ENCODE measurements at places on chromosomes 11 and 22. TPM values are rescaled to one million over a fixed set of nuclear protein-coding genes. Genes with fewer than 3 reads are reported as not detected.

DNA sequence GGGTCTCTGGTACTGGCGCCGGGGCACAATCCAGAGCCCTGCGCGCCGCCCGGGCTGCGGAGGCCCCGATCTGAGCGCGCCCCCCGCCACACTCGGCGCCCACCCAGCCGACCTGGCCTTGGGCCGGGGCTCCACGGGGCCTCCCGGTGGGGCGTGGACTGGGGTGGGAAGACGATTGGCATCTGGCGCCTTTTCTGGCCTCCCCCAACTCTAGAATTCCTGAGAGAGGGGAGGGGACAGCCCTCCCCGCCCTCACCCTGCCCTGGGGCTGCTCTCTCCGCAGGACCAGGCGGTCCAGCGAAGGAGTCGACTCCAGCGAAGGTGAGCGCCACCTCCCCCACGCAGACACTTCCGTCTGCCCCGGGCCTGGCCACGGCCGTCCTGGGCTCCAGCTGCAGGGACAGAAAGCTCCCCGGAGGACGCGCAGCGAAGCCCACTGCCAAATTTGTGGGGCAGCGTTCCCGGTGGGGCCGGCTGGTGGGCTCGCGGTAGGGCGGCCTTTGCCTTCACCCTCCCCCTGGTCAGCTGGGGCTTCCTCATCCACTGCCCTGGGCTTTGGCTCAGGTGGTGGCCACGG lies 593 bp downstream of the SSH3 start:
- no peak for DNase-seq

GRCh38 chr11:34576331-34576730 lies 44.6 kb upstream of the EHF start:
- no peak for DNase-seq

DNA sequence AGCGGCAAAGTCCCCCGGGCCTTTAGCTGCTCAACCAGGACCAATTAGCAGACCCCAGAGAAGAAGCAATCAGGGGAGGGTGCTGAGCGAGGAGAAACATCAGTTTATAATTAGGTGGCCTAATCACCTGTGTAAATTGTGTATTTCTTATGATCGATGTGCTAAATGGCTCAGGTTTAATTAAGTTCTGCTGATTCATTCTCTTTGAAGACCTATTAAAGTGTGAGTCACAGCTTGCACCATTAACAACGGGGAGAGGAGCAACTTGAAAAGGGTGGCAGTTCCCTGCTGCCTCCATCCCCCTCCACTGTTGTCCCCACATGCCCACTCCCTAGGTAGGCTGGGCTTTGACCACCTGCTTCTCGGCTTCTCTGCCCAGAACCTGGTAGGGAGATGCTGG lies 10.7 kb downstream of the ISX start:
- DNase-seq: no peak

DNA sequence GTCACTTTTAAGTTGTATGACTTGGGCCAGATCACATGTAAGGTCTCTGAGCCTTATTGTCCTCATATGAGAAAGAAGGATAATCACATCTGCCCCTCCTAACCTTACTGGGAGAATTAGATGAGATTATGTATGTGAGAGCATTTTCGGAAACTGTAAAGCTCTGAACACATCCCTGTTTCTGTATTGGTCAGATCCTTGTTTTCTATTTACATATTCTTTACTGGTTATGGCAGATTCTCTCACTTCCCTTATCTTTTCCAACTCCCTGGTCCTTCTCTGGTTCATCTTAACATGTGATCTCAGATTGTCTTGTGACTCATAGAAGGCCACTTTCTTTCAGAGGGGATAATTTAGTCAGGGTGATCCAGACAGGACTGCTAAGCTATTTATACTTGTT lies 41.8 kb downstream of the CCDC81 start:
- no peak for DNase-seq

KCNJ1 gene
- total RNA-seq: not detected

DNA sequence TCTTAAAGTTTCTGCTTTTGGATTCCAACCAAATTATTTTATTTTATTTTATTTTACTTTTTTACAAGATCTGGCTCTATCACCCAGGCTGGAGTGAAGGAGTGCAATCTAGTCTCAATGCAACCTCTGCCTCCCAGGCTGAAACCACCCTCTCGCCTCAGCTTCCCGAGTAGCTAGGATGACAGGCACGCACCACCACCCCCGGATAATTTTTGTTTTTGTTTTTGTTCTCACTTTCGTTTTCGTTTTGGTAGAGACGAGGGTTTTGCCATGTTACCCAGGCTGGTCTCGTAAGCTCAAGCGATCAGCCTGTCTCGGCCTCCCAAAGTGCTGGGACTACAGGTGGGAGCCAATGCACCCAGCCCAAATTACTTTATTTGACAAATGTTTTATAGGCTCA lies 219.8 kb downstream of the ETS1 start:
- no peak for DNase-seq

GRCh38 chr11:47538741-47539565 lies 14.0 kb downstream of the CELF1 start:
- peak; percentile 76 for DNase-seq

GRCh38 chr11:125874556-125875124 lies 12.8 kb upstream of the HYLS1 start:
- DNase-seq: peak; percentile 13

DNA sequence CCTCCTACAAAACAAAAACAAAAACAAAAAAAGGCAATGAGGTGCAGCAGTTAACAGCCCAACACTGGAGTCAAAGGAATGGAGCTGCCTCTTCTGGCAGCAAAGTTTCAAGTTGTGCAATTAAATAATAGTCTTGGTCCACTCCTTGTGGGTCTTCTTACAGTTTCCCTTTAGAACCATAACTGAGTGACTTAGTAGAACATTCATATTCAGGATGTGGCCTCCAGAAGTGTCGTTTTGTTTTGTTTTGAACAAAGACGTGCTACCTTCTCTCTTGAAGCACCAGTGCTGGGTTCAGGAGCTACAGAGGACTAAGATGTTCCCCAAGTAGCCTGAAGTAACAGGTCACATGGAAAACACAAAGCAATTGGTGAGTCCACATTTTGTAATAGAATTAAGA lies 2.0 kb upstream of the JAML start:
- DNase-seq: no peak

DNA sequence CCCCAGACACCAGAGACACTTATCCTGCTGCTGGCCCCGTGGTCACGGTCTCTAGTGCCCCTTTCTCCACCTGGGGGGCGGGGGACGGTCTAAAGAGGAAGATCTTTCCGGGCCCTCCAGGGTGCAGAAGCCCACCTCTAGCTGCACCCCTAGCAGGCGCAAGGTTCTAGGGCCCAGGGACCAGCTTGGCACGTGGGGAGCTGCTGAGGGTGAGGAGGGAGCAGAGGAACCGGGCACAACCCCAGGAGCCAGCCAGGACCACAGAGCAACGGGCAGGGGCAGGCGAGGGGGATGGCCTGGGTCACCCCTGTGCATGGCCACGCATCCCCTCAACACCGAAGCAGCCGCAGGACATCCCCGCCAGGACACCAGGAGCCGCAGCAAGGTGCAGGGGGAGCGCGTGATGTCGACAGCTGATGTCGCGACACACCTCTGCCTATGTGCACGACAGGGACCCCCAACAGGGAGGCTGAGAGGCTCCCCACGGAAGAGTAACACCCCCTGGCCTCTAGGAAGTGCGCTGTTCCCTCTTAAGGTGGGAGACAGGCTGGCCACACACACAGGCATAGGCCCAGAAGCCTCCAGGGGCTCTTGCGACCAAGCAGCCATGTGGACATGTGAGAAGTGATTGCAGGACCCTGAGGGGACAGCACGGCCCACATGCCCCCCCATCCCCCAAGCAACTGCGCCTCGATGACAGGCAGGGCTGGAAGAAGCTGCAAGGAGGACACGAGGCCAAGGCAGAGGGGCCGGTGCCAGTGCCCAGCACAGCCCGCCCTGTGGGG lies 5.1 kb downstream of the LRFN4 start:
- DNase-seq: no peak

UBQLN3 gene
- not detected for total RNA-seq

CCDC87 gene
- 0.14 TPM for total RNA-seq

- no peak for DNase-seq
Observed at GRCh38 chr11:43925063-43925931, 17.1 kb upstream of the C11orf96 start.

DNA sequence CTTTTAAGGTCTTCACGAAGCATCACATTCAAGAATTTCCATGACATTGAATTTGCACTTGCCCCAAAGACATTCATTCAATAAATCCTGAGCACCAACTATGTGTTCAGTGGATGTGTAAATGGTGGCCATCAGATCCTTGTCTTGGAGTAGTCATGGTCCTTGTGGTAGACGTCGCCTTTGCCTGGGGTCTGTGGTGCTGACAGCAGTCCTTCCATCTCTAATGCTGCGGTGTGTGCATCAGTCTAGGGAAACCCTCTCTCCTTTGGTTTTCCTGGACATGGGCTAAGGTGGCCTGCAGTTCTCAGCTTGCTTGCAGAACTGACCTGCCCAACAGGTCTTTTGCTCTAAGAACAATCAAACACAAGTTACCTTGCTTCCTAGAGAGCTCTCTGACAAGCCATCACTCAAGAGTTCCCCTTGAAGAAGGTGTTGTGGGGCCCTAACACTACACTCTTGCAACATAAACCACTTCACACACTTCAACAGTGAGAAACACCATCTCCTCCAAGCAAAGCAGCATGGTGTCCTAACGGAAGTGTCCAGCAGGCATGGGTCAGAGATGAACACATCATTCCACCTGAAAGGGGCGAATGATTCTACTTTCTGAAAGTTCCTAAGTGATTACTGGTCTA lies 72.1 kb downstream of the BUD13 start:
- no peak for DNase-seq

GRCh38 chr22:44424867-44425693 lies 73.0 kb downstream of the RTL6 start:
- DNase-seq: no peak

DNA sequence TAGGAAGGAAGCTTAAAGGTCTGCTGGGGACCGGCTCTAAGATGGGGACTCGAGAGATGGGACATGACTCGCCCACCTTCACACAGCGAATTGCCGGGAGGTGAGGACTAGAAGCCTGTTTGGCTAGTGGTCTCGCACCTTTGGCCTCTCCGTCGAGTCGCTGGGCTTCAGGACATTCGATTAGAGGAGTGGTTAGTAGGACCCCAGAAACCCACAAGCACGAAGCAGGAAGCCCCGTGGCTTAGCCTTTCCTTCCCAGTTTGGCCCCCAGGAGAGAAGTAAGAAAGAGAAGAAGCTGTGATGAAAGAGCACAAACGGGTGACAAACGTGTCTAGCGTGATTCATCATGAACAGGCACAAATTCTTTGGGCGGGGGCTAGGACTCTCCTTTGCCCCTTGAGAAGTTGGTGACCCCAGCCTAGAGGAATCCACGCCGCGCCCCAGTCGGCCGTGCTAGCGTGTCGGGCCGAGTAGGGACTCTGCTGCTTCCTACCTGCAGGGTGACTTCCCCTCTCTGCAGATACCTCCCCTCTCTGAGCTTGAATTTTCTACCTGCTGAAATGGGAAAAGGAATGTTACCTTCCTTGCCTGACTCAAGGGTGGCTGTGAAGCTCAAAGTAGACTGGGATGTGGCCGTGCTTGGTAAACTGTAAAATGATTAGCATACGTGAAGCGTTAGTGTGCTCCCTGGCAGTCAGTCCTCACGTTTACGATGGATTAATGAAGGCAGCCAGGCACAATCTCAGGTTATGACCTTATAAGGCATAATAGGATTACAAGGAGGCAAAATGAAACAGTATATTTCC lies 1.1 kb upstream of the ADM start:
- no peak for DNase-seq

DNA sequence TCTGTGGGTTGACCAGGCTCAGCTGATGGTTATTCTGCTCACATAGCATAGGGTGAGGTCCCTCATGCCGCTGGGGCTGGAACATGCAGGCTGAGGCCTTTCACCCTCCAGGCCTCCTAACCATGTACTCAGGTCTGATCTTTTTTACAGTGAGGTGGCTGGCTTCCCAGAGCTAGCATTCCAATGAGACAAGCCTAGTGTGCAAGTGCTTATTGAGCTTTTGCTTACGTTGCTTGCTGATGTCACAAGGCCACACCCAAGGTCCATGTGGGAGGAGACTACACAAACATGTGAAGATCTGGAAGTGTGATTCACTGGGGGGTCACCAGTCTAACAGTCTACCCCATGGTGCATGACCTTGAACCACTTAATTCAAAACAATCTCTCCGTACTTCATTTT lies 33.9 kb downstream of the ISX start:
- DNase-seq: no peak

GRCh38 chr22:17842386-17842785 lies 68.1 kb upstream of the BID start:
- no peak for DNase-seq

- no peak for DNase-seq
Observed at GRCh38 chr22:19596680-19597398, 72.6 kb upstream of the CLDN5 start.

TRAF6 gene
- 9.8 TPM for total RNA-seq

- no peak for DNase-seq
Observed at GRCh38 chr11:103872748-103873147, 163.7 kb upstream of the DDI1 start.

- no peak for DNase-seq
Observed at GRCh38 chr11:288478-289397, at the start of gene PGGHG. TSS of gene PGGHG (plus strand) at chr11:289126. CDS start at chr11:289817, 691 bp downstream.

GRCh38 chr11:108994887-108995286 lies 330.0 kb downstream of the DDX10 start:
- DNase-seq: no peak

SLC22A25 gene
- not detected for total RNA-seq

DNA sequence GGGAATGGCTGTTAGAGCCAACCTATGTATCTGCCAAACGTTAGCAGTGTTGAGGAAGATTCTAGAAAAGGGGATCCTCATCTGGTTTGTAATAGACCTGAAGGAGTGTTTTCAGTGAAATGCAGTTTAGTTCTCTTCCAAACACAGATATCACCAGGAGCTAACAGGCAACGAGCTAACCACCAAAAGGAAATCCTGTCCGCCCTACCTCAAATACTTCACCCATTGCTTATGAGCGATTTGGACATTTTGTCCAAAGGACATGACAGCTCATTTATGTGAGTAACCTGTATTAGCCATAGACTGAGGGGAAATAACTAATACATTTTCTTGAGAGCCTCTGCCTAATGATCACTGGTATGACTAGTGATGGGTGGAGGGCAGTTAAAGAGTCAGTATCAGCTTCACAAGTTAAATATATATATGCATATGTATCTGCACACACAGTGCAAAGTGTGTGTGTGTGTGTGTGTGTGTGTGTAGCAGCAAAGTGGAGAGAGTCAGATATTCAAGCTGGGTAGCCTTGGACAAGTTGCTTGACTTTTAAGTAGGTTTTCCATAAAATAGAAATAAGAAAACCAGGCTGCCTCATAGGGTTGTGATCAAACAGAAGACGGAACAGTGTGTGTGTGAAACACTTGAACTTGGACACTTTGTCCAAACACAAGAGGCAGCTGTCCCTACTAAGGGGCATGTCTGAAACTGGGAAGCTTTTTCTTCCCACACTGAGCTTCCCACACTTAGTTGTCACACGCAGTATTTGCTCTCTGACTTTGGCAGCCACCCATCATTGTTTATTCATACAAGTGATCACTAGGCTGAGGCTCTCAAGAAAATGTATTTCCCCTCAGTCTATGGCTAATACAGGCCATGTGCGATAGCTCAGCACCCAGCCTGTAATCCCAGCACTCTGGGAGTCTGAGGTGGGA lies 940 bp upstream of the C11orf91 start:
- DNase-seq: no peak

MUC15 gene
- total RNA-seq: not detected

GGTLC2 gene
- total RNA-seq: not detected

- no peak for DNase-seq
Observed at GRCh38 chr11:102620818-102621561, 4.1 kb downstream of the MMP20 start.

OR51E2 gene
- not detected for total RNA-seq

GRCh38 chr11:78654071-78654470 lies 79.4 kb upstream of the NARS2 start:
- DNase-seq: no peak

ZMAT5 gene
- total RNA-seq: 27.3 TPM
